ENCODE measurements at places on chromosomes 2 and 18.

- DNase-seq: no peak
These were observed 64.8 kb downstream of the SMAD7 start for GRCh38 chr18:48885924-48886400.

GRCh38 chr18:8942909-8943545, 159.5 kb upstream of the NDUFV2 start:
- no peak for DNase-seq

- DNase-seq: no peak
These were observed 92.2 kb upstream of the DSEL start for GRCh38 chr18:67608615-67609273.

DNA sequence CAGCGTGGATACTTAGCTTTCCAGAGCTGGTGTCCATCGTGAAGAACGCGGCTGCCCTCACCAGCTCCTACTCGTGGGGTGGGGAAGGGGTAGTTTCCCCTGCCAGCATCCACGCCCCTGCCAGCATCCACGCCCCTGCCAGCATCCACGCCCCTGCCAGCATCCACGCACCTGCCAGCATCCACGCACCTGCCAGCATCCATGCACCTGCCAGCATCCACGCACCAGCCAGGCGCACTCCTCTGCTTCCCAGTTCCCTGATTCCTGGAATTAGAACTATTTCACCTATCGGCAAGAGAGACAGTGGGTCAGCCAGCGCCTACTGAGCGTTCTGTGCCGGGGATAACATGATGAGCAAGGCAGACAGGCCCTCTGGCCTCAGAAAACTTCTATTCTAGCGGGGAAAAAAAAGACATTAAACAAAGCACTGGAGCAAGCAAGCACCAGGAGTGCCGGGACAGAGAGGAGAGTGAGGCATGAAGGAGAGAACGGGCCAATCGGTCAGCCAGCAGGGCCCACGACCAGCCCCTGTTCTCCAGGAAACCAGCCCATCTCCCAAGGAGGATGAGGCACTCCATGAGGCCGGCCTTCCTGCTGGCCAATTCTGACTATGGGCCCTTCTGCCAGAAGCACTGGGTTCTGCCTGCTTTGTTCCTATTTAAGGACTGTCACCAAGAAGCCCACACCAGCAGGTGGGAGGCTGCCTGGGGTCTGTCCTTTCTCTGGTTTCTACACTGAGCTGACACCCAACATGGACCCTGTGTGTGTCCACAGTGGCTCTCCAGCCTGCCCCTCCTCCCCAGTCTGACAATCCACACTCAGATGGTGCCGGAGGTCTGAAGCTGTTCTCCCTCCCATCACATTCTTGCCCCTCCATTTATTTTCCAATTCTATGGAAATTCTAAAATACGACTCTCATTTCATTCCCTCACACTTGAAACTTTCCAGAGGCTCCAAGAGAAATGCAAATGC, 78.4 kb upstream of the SALL3 start:
- no peak for DNase-seq

GRCh38 chr2:4151521-4151920, 448.1 kb downstream of the DCDC2C start:
- no peak for DNase-seq

GRCh38 chr18:39448942-39449341, 1883.3 kb upstream of the CELF4 start:
- DNase-seq: no peak

DNA sequence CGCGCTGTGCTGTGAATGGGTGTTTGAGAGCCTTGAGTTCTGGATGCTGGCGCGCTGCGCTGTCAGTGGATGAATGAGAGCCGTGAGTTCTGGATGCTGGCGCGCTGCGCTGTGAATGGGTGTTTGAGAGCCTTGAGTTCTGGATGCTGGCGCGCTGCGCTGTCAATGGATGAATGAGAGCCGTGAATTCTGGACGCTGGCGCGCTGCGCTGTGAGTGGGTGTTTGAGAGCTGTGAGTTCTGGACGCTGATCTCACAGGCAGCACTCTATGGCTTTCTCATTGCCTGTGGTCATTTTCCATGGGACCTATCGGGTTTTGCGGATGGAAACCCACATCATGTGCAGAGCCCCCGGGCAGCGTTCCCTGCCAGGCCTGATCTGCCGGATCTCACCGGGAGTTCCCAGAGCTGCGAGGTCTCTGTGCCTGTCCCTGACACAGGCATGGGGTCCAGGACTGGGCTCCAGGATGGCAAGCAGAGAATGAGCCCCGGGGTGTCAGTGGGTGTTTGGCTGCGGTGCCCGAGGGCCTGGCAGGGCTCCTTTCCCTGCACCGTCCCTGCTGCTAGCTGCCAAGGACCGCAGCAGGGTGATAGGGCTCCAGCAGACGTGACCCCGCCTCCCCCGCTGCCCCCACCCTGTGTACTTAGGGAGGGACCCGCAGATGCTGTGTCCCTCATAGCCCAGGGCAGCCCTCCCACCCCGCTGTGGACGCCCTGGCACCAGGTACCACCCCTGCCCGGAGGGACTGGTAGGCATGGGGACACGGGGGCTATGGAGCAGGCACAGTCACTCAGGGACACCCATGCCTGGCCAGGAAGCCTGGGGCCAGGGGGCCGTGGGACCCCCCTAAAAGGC, 9.7 kb downstream of the PDCD1 start:
- no peak for DNase-seq

- DNase-seq: no peak
These were observed 795.5 kb upstream of the CDH2 start for GRCh38 chr18:28972333-28972907.

DNA sequence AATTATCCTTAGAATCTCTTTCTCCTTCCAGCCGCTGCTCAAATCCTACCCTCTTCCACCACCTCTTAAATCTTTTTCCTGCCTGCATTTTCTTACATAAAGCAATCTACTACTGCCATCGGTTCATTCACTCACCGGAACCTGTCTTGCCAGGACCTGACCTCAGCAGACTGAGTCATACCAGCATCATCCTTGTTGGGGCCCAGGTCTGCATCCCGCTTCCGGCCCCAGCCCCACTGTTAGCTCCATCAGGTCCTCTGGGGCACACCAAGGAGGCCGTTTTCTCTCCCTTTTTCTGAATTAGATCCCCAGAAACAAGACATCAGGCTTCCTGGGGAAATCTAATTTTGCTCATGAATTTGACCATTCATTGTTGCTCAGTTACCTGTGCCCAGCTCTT, 42.7 kb upstream of the TGFA start:
- DNase-seq: peak; percentile 30

- no peak for DNase-seq
These were observed 97.4 kb upstream of the CYRIA start for GRCh38 chr2:16763056-16763455.

DNA sequence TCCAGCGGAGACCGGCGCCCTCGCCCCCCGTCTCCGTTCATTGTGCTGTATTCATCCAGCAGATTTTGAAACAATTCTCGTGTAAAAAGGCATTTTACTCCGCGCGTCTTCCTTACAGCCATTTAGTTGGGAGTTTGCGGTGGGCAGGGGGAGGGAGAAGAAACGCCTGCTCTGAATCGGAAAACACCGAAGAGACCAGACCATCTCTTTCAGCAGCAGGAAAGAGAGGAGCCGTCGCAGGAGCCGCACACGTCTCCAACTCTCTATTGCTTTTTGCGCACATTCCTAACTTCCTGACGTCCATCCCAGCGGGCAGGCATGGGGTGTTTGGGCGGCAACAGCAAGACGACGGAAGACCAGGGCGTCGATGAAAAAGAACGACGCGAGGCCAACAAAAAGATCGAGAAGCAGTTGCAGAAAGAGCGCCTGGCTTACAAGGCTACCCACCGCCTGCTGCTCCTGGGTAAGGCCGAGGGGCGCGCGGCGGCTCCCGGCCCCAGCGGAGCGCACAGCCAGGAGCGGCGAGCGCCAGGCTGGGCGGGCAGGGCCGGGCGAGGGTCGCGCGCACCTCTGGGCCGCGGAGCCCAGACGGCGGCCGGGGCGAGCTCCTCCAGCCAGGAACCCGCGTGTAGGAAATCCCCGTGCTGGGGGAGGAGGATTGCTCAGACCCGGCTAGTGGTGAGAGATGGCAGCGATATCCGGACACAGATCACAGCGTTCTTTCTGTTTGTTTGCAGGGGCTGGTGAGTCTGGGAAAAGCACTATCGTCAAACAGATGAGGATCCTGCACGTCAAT, 63.2 kb downstream of the GNAL start:
- DNase-seq: peak; percentile 37

GRCh38 chr2:216773072-216773471, 77.7 kb upstream of the IGFBP5 start:
- no peak for DNase-seq

- DNase-seq: no peak
These were observed 64.5 kb upstream of the ADAM23 start for GRCh38 chr2:206378835-206379234.

DNA sequence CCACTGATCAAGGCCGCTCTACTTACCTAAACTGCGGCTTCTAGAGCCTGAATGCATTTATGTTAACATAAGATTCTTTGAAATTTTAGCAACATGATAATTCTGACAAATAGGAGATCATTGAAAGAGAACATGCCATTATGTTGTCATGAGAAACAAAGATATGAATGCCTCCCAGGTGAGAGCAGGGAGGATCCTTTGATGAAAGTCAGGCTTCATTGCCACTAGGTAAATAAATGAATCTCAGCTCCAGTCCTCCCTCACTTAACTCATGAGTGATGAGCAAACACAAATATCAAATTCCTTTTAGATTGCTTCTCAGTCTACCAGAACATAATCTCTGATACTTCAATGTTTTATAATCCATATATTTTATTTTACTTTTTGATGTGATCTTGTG, 463.2 kb upstream of the CDH7 start:
- no peak for DNase-seq

Data from A549 (cell line).